Cerebellar cortex (tissue), 1 donor: ENCODE measurements at places on chromosomes 5 and 9.

DNA sequence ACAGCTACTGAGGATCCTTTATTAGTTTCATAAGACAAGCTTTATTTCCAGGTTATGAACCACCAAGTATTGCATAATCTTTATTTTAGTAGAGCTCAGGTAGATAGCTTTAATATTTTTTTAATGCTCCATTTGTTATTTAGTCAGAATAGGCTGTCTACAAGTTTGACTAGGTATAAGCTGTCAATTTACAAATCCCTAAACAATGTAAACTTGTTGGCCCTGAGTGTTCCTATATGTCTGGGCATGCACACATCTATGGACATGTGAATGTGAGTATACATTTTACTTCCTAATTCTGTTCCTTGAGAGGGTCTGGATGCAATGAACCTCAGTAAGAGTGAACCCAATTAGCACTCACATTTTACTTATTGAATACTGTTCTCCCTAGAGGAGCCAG is 722.2 kb upstream of the PTPRD start:
- DNase-seq: no peak

GRCh38 chr9:110319781-110320492 is 17.7 kb downstream of the TXNDC8 start:
- no peak for DNase-seq

DNA sequence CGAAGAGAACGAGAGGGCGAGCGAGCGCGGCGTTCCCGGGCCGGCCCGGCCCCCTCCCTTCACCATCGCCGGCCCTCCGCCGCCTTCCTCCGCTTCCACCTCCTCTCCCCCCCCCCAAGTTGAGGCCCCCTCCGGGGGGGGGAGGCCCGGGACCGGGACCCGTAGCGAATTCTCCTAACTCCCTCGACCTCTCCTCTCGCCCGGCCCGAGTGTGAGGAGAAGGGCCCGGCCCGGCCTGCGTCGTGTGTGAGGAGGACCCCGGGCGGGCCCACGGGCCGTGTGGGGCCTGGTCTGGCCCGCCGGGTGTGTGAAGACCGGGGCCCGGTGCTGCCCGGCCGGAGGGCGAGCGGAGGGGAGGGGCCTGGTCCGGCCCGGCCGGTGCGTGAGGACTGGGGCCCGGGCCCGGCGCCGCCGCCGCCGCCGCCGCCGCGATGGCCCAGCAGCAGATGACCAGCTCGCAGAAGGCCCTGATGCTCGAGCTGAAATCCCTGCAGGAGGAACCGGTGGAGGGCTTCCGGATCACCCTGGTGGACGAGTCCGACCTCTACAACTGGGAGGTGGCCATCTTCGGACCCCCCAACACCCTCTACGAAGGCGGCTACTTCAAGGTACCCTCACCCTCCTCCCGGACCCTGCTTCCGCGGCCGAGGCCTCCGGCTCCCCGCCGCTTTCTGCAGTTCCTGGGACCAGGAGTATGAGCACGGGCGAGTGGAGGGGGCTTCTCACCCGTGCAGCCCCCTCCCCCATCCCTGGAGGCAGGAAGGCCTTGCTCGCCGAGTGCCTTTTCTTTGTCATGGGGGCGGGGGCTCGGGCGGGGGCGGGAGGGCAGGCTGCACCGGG is 587 bp downstream of the UBE2R2 start:
- DNase-seq: peak; percentile 54

DNA sequence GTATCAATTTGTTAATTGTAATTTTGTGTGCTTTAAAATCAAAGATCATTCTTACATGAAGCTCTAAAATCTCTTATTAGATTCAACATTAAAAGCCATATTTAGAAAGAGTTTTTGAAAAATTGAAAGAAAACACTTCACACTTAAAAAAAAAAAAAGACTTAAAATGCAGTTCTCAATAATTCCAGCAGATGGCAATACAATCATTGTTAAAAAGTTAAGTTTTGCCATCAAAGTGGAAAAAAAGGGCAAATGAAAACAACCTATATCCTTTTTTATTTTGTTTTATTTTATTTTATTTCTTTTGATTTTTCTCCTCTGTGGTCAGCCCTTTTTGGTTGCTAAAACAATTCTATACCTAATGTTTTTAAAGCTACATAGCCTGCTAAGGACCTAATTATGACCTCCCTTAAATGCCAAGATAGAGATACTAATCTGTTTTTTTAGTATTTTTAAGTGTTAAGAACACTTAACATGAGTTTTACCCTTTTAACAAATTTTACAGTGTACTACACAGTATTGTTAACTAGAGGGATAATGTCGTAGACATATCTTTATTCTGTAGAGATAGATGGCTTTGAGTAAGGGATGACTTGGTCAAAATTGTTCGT is 154.2 kb upstream of the DAB2 start:
- DNase-seq: peak; percentile 8

- DNase-seq: no peak
Measured at GRCh38 chr5:75603371-75603770, 7.9 kb upstream of the ANKDD1B start.

DNA sequence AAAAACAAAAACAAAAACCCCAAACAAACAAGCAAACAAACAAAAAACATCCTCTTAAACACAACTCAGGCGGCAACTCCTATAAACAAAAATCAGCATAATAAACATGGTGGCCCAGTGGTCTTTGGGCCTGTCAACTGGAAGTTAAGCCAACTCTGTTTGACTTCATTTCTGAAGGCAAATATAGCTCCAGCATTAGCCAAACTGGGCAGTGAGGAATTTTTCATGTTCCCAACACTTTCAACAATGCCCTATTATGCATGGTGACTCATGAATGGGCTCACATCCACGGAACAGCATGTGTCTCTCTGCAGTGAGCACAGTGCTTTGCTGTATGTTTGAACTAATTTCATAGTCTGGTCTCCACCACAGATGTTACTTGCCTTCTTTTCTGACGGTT is 143.9 kb upstream of the STC2 start:
- DNase-seq: peak; percentile 76

DNA sequence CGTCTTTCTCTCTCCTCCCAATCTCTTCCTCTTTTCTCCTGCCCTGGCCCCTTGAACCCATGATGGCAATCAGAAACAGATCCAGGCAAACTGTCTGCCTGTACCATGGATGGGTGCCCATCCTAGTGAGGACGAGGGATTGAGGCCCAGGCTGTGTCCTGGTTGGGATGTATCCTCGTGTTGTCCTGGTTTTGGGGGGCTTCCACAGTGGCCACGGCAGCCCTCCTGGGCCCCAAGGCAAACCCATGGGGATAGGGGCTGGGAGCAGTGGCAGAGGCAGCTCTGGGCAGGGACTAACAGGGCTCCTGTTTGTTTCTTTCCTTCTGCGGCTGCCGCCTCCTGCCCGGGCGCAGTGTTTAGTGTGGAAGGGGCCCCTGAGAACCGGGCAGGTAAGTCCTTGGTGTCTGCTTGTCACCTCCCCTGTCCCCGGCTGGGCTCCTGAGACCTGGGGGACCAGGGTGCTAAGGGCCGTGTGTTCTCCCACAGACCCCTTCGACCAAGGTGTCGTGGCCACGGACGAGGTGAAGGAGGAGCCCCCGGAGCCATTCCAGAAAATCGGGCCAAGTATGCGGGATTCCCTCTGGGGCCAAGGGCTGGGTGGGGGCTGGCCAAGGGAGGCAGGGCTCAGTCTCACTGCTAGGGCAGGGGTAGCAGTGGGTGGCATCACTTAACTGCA is 70.0 kb downstream of the AMBP start:
- no peak for DNase-seq

- DNase-seq: no peak
Measured at GRCh38 chr5:145375521-145375920, 459.6 kb downstream of the PRELID2 start.
